Dermis microvascular lymphatic vessel endothelial cell (primary cell): ENCODE measurements at places on chromosomes 16 and 17. TPM values are rescaled to one million over a fixed set of nuclear protein-coding genes. Genes with fewer than 3 reads are reported as not detected.

TBX6 gene
- total RNA-seq, result under 0.01 and 0.13 TPM in 2 replicates

CLDN7 gene
- total RNA-seq, result 1.0 and 2.7 TPM in 2 replicates

DRC7 gene
- total RNA-seq, result 0.13 and 0.26 TPM in 2 replicates

STAC2 gene
- not detected in 2 replicates for total RNA-seq

ESRP2 gene
- 0.77 and 2.1 TPM in 2 replicates for total RNA-seq

SLC6A2 gene
- total RNA-seq, result under 0.01 TPM in 1 of 2 replicates, not detected in the other

TERF2IP gene
- 32.3 and 39.6 TPM in 2 replicates for total RNA-seq

SLC16A6 gene
- total RNA-seq, result 1.0 and 2.8 TPM in 2 replicates

ABCA10 gene
- total RNA-seq, result 0.13 and 0.76 TPM in 2 replicates

GLIS2 gene
- 0.38 and 0.39 TPM in 2 replicates for total RNA-seq

ALOX15B gene
- not detected in 2 replicates for total RNA-seq

SULT1A3 gene
- 2.2 and 3.3 TPM in 2 replicates for total RNA-seq

CDRT15L2 gene
- total RNA-seq, result not detected in 2 replicates

CREBBP gene
- total RNA-seq, result 7.8 and 16.4 TPM in 2 replicates

ZNF624 gene
- 3.7 and 4.0 TPM in 2 replicates for total RNA-seq

SNF8 gene
- 86.0 and 96.0 TPM in 2 replicates for total RNA-seq

ABCC11 gene
- not detected in 2 replicates for total RNA-seq

TBC1D3C gene
- total RNA-seq, result not detected in 2 replicates

AOC3 gene
- total RNA-seq, result 0.26 and 0.89 TPM in 2 replicates

TPSG1 gene
- total RNA-seq, result not detected in 2 replicates

PRR35 gene
- total RNA-seq, result not detected in 2 replicates

WNT9B gene
- total RNA-seq, result not detected in 2 replicates

SLC35G3 gene
- total RNA-seq, result not detected in 2 replicates

SEZ6 gene
- total RNA-seq, result not detected in 2 replicates
